Non-pigmented ciliary epithelial cell (primary cell): ENCODE measurements at places on chromosomes 2 and 18.

DNA sequence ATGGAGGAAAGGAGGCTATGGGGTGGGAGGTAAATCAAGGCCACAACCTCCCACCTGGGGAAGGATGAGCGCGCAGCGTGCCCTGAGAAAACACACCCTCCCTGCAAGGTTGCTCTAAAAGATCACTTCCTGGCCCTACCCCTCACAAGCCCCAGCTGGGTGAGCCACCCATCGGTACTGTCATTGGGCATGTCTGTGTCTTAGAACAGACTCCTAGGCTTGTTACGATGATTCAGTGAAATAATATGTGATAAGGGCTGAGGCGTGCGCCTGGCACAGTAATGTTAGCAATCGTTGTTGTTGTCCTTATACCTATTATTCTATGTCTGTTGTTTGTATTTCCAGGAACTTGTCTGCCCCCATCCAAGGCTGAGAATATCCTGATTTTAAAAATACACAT is 175.1 kb downstream of the ZFP36L2 start:
- no peak for DNase-seq

DNA sequence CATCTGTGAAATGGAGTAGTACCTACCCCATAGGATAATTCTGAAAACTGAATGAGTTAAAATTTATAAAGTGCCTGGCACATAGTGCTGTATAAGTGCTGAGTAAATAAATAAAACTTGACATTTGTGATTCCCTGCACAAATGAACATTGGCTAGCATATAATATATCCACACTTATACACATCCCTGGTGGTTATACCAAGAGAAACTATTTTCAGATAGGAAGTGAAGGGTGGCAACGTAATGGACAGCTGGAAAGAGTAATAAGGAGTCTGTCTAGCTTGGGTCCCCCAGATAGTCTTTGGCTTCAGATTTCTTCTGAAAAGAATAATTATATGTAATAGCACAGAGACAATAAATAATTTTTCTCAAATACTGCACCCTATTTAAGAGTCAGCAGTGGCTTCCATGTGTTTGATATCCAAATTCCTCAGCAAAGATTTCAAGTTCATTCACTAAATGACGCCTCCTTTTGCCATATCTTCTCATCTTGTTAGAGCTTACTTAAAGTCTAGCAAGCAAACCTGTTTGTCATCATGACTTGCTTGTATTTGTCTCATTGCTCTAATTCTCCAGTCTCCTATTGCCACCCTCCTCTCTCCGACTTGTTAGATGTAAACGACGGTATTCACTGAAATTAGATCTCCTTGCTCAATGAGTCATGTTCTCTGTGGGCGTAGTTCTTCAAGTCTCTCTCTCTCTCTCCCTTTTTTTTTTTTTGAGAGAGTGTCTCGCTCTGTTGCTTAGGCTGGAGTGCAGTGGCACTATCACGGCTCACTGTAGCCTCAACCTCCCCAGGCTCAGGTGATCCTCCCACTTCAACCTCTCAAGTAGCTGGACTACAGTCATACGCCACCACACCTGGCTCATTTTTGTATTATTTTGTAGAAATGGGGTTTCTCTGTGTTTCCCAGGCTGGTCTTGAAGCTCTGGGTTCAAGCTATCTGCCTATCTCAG is 8.7 kb upstream of the ADGRF3 start:
- peak; percentile 94 for DNase-seq

DNA sequence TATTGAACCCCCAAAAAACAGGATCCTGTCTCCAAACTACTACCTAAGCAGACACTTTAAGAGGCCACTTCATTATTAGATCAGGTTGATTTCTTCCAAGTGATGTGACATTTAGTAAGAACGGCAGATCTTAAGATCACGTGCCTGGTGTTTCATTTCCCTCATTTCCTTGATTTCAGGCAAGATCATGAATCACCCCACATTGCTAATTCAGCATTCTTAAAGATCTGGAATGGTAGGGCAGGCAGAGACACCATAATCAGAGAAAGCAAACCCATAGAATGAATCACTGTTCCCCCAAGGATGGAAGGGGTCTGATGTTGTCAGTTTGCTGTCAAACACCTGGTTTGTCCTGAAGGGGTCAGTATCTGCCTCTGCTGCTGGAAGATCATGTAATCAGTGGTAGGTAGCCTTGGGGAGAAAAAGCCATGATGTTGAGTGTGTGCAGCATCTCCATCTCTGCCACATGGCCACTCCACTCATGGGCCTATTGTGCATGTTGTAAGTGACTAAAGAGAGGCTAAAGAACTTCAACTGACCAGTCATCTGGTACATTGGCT is 133.9 kb downstream of the ARHGAP15 start:
- DNase-seq = no peak

DNA sequence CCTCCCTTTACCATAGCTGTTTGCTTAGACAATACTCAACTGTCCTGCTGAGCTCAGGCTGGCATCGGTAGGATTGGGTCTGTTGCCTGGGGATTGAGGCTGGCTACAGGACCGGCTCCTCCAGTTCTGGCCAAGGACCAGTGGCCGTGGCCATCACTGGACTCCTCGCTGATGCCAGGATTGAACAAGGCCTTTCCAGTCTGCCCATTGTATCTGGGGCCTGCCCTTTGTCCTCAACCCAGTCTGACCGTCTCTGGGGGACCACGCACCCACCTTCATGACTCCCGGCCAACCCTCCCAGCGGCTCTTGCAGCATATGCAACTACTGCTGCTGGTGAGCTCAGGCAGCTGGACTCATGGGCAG is 28.7 kb downstream of the SH2D6 start:
- no peak for DNase-seq

DNA sequence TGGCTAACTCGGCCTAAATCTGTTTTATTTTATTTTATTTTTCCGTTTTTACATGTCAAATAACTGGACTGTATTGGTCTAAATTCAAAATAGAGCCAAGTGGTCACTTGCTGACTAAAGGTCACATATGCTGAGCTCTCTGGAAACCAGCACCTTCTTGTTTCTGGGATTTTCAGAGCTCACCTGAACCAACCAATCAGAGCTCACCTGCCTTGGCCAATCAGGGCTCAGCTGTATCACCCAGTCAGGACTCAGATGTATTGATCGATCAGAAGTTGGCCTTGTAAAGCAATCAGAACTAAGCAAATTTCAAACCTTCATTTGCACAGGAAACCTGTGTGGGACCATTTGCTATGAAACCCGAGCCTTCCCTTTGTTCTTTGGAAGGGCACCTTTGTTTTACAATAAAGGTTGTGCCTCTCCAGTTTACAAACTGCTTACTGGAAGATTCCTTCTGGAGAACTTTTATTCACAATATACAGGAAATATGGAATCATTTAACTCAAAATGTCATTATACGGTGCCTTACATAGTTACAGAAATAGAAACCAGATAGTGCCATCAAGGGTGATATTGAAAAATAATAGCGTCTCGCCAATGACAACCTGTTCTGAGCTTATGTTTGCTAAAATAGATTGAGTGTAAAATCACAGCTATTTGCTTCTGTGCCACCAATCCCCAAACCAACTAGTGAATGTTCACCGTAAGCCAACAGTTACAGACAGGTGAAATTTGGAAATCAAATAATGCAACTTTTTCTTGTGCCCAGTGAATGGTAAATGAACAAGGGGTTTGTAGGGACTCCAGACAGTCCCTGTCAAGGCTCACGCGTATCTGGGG is 17.3 kb upstream of the PSD4 start:
- no peak for DNase-seq

- no peak for DNase-seq
These were observed 30.9 kb downstream of the GAREM1 start for GRCh38 chr18:32439802-32440201.

DNA sequence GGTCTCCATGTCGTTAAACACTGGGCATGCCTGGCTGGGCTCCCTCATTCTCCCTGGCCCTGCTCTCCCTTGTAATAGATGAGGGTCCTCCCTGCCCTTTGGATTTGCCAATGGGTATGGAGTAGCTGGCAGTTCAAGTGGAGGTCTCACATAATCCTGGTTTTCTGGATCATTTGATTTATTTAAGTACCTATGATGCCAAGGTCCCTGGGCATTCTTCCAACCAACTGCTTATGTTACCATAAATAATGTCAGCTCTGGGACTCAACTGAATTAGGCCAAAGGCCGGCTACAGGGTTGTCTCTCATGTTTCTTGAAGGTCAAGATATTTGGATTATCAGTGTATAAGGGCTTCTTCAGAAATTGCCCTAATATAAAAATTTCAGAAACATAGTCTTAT is 104.9 kb upstream of the LYPD6 start:
- no peak for DNase-seq

DNA sequence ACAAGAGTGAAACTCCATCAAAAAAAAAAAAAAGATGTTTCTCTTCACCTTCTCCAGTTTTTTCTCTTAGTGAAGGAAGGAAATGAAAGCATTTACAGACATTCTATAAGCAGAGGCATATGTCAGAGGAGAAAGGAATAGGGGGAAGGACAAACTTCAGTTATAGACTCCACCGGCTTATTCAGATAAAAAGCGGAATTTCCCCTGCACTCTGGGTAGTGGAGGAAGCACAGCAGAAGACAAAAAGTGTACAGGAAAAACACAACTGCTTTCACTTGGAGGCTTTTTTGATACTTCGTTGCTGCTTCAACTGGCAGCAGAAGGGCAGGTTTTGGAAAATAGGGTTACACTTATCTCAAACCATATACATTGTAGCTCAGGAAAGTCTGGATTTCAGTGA is 3.2 kb upstream of the MGAT4A start:
- no peak for DNase-seq

GRCh38 chr18:11237484-11237883 is 88.1 kb upstream of the PIEZO2 start:
- no peak for DNase-seq

GRCh38 chr2:219408204-219408603 is 10.0 kb upstream of the DES start:
- DNase-seq = no peak

DNA sequence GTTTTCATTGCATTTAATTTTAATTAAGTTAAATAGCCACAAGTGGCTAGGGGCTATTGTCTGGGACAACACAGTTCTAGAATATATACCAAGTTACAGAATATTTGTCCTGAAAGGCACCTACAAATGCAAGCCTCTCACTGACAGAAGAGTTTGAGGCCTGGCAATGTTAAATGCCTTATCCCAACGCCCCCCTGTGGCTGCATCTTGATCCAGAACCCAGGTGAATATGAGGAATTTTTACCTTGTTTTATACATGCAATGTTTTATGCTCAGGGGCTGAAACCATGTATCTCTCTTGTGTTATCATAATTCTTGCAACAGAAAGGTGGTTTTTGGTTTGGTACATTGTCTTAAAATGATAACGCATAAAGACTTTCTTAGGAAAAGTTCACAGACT is 71.8 kb upstream of the SEC11C start:
- DNase-seq = no peak

- no peak for DNase-seq
These were observed 78.8 kb downstream of the VWC2L start for GRCh38 chr2:214489702-214490101.

- DNase-seq = no peak
These were observed 115.3 kb downstream of the FEZ2 start for GRCh38 chr2:36482576-36483214.

- DNase-seq = no peak
These were observed 101.6 kb downstream of the INO80D start for GRCh38 chr2:205984381-205984780.

GRCh38 chr2:206836722-206837121 is 71.3 kb downstream of the FASTKD2 start:
- no peak for DNase-seq

- no peak for DNase-seq
These were observed 136.7 kb upstream of the NCK2 start for GRCh38 chr2:105607920-105608504.

- no peak for DNase-seq
These were observed 236.4 kb downstream of the CNTNAP5 start for GRCh38 chr2:124261456-124261855.

DNA sequence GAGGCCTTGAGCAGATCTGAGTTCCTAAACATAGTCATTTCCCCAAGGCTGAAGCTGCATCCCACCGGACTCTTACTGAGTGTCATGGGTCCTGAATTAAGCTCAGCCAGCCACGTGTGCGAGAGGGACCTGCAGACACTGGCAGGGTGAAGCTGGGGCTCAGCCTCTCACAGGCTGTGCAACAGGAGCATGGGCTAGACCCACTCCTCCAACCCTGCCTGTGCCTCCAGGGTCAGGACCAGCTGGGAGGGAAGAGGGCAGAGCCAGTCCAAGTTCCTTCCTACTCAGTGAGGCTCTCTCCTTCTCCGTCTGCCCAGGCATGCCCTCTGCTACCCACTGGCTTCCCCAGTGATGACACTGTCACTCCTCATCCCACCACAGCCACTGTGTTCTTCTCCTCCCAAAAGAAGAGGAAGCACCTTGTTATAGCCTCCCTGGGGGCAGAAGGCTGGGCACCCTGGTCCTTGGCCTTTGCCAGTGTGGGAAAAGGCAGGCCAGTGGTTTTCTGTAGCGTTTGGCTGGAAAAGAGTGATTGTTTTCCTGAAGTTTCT is 78.9 kb downstream of the KCNF1 start:
- DNase-seq = no peak

DNA sequence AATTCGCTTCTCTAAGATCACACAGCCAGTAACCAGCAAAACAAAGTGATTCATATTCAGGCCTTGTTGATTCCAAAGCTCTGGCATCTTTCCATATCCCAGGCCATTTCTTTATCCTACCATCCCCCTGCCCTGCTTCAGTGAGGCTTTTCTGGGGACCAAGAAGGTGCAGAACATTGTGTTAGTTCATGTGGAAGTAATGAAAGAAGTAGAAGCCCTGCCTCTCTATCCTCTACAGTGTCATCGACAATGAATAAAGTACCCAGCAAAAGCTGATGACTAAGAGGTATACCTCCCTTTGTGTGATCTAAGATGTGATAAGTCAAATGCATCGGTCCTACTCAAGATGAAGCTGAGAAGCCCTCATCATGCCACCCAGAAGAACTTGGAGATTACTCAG is 383.2 kb downstream of the BCL11A start:
- DNase-seq = no peak

GRCh38 chr2:241584436-241584835 is 25.9 kb downstream of the BOK start:
- peak; percentile 38 for DNase-seq

DNA sequence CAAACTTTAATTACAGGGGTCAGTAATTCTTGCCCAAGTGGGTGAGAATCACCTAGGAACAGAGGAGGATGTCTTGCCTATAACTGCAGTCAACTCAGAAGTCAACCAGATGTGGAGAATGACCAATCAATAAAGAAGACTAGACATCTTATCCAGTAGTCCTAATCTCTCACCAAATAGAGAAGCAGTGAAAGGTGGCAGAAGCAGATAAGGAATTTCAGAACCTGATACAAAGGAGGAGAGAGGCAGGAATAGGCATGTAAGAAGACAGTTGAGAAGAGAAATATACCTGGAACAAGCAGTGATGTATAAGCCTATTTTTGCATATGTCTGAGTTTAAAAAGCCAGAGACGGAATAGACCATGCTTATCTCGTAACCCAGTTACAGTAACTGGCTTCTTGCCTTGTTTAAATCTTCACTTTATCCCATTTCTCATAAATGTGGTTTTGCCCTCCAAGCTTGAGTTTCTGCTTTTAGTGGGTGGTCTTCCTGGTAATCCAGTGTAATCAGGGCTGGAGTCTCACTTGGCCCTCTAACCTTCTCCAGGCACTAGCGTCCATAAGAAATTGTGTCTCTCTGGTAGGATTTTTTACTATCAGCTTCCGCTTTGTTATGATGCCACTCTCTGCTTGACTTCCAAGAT is 401.0 kb downstream of the SUCLG1 start:
- no peak for DNase-seq

GRCh38 chr18:77079954-77080682 is 52.5 kb downstream of the MBP start:
- DNase-seq = no peak
